ENCODE measurements at places on chromosomes 12 and 14. TPM values are rescaled to one million over a fixed set of nuclear protein-coding genes. Genes with fewer than 3 reads are reported as not detected.

TNFRSF1A gene
- 79.6 TPM for total RNA-seq

KLRC1 gene
- not detected for total RNA-seq

GUCY2C gene
- total RNA-seq = not detected

ZNF219 gene
- 0.90 TPM for total RNA-seq

PRB2 gene
- total RNA-seq = not detected

LTB4R gene
- 0.18 TPM for total RNA-seq

- no peak for DNase-seq
These were observed 2.2 kb downstream of the AMN1 start for GRCh38 chr12:31726575-31726974.

GRCh38 chr12:117686911-117687377, 281.8 kb downstream of the KSR2 start:
- DNase-seq = no peak

DNA sequence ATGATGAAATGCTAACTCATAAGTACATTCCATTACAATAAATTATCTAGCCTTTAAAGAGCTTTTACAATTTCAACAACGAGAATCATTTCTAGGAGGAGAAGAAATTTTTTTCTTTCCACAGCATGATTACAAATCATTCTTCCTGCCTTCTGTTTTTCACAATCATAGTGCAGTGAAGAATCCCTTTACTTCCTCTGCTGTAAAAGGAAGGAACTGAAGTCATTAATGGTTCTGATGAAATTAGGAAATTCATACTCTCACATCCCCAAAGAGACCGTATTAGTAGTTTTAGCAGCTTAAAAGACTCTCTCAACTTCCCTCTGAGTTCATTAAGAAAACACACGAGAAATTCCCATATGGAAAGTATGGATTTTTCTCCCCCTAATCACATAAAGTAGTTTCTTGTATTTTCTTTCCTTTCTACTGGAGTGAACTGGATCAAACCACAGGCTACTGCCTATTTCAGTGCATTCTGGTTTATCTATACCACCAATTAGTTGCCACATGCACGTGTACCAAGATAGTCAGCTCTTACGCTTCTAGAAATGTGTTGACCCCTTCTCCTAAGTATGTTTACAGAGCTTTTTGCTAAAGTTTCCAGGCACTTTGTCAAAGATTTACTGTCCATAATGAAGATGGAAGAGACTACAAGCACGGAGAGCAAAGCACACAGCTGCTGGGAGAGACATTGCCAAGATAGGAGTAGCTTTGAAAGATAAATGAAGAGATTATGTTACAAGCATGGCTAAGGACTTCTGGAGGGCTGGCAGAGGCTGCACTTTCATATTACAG, 58.9 kb upstream of the KITLG start:
- DNase-seq = peak; percentile 72

- DNase-seq = peak; percentile 28
These were observed 29.7 kb downstream of the CLEC1A start for GRCh38 chr12:10069099-10069498.

DNA sequence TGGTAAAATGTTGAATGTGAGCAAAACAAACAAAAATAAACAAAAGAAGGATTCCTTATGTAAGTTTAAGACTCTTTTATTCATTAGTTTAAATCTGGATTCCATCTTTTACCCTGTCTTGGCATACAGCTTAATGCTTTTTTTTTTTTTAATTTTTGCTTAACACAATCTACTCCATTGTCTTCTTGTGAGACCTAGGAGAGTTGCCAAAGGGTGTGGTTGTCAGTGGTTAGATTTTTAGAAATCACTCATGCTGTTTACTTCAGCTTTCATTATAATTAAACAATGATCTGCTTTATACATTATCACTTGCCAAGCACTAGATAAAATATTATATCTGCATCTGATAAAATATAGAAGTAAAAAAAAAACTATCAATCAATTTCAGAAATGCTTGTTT, 77.7 kb upstream of the KITLG start:
- DNase-seq = no peak

DNA sequence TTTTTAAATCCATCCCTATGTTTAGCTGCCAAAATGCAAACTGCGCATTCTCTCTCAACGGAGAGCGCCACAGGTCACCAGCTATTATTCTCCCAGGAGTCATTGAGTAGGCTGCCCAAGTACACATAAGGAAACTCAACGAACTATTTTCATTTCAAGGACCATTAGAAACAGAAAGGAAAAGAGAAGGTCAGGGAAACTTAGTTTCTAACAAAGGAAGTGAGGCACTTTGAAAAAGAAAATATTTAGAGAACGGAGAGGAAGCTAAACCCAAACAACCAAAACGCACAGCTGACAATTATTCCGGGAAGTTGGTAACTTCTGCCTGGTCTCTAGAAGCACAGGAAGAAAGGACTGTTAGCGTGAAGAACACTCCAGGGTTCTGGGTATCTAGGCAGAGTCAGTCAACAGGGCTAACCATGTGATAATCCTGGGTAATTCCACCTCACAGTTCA, 23.5 kb downstream of the GPHB5 start:
- no peak for DNase-seq

DNA sequence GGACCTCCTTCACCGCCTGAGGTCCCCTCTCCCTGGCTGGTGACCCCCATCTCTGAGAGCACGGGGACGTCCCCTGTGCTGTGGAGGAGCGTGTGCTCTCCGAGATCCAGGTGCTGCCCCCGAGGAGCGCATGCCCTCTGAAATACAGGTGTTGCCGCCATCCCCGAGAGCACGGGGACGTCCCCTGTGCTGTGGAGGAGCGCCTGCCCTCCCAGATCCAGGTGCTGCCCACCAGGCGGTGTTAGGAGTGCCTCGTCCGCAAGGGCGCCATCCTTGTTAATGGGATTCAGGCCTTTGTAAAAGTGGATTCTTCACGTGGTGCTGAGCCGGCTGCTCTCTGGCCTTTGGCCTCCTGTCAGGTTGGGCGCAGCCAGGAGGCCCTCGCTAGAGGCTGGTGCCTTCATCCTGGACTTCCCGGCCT, 10.1 kb downstream of the NOC4L start:
- DNase-seq = no peak

DNA sequence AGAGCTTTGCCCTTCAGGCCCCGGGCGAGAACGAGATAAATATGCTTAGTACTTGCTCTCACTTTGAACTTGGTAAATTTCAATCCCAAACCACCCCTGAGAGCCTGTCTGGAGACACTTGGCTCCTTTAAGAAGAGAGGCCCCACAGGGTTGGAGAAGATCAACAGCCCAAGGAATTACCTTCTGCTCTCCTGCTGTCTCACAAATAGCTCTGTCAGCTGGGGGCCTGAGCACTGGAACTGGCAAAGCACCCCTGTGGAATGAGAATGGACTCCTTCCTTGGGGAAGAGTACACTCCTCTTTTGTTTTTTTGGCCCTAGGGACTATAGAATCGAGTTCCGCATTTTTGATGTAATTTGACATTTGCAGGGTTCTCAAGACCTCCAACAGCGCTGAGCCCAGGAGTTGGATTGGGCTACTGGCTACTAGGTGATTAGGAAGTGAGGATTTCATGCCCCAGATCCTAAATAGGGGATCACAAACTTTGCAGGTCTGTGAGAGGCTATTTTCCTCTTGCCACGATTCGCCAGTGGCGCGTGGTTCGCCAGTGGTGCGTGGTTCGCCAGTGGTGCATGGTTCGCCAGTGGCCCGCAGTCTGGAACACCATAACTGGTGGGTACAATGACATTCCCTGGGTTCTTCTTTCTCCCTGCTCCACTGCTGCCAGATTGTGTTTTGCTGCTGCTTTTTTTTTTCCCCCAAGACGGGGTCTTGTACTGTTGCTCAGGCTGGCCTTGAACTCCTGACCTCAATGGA, 17.8 kb upstream of the MEG3 start:
- DNase-seq = no peak

DNA sequence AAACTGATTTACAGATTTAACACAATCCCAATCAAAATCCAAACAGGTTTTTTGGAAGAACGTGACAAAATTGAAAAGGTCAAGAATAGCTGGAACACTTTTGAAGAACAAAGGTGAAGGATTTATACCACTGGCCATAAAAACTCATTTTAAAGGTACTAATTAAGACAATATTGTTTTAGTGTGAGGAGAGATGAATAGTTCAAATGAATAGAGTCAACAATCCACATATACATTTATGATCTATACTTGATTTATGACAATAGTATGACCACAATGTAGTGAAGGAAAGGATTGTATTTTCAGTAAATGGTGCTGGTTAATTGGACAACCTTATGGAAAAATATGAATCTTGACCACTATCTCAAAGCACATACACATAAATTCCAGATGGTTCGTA, 29.3 kb downstream of the CCDC175 start:
- no peak for DNase-seq

- no peak for DNase-seq
These were observed 357.2 kb upstream of the RPL10L start for GRCh38 chr14:47008732-47009131.

DNA sequence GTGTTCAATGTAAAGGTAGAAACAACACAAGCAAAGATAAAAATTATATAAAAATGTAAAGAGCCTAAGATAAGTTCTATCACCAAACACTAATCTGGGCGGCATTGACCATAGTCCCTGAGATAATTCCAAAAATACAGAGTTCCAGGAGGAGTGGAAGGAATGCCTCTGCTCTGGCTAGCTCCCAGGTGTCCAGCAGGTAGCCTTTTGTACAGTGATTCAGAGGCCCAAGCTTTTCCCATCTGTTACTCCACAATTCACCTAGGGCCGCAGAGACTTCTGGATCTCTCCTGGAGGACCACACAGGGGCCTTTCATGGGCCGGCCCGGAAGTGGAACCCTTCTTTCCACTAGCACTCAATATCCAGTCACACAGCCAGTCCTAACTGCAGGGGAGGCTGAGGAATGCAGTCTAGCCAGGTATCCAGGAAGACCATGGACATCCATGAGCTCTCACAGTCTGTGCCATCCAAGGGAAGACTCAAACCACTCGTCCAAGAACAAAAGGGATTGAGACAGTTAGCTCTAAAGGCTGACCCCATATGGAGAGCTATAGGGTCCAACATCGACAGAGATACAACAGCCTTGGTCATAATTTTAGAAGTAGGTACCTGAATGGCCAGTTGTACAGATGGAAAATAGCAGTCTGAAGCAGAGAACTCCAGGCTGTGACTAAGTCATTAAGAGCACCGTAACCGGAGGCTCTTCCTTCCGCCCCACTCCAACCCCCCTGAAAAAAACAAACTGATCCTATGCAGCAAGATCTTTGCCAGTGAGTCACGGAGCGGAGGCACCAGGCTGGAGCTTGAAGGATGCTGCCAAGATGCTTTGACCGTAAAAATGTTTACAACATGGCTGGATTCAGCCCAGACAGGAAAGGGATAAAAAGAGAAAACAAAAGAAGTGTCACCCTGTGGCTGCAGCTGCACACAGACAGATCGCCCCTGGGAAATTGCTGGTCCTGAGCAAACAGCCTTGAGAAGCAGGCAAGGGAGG, 204.8 kb downstream of the NUAK1 start:
- peak; percentile 99 for DNase-seq

- peak; percentile 33 for DNase-seq
These were observed 871 bp upstream of the COQ5 start for GRCh38 chr12:120529641-120530417.

- DNase-seq = peak; percentile 68
These were observed 128.5 kb upstream of the RGS6 start for GRCh38 chr14:71803539-71804260.

GRCh38 chr14:20662968-20663732, 21.2 kb upstream of the RNASE4 start:
- DNase-seq = peak; percentile 55

DNA sequence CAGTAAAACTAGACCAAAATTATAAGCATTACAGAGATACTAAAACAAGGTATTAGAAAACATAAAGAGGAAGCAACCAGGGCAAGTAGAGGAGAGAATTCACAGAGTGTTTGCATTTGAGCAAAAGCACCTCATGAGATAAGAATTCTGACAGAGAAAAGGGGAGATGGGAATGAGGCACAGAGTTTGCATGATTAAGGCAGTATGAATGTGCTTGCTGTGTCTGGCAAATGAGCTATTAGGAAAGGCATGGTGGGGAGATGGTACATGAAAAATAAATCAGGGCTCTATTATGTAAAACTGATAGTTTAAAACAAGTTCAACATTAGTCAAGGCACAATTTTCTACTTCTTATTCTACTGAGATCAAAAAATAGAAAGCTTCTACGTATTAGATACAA, 23.1 kb downstream of the GARIN6 start:
- peak; percentile 4 for DNase-seq

DNA sequence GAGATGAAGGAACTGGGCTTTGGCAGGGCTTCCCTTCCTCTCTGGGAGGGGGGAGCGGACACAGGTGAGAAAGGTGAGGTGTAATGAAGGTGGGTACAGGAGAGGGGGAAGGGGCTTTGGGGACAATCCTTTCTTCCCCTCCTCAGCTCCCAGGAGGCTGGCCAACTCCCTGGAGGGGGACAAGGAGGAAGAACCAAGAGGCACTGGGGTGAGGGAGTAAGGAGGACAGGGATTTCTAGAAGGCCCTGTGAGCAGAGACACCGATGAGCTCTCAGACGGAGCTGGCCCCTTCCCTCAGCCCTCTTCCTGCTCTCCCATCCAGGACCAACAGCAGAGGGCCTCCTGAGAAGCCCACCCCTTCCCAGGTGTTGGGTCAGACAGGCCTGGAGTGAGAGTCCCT, 53.4 kb downstream of the PLEKHG3 start:
- DNase-seq = no peak

- no peak for DNase-seq
These were observed 124.2 kb downstream of the GLT1D1 start for GRCh38 chr12:128977441-128977840.

- peak; percentile 10 for DNase-seq
These were observed 95.8 kb downstream of the DICER1 start for GRCh38 chr14:95061317-95062093.

- DNase-seq = peak; percentile 68
These were observed 2.0 kb downstream of the BBS10 start for GRCh38 chr12:76346236-76346635.

DNA sequence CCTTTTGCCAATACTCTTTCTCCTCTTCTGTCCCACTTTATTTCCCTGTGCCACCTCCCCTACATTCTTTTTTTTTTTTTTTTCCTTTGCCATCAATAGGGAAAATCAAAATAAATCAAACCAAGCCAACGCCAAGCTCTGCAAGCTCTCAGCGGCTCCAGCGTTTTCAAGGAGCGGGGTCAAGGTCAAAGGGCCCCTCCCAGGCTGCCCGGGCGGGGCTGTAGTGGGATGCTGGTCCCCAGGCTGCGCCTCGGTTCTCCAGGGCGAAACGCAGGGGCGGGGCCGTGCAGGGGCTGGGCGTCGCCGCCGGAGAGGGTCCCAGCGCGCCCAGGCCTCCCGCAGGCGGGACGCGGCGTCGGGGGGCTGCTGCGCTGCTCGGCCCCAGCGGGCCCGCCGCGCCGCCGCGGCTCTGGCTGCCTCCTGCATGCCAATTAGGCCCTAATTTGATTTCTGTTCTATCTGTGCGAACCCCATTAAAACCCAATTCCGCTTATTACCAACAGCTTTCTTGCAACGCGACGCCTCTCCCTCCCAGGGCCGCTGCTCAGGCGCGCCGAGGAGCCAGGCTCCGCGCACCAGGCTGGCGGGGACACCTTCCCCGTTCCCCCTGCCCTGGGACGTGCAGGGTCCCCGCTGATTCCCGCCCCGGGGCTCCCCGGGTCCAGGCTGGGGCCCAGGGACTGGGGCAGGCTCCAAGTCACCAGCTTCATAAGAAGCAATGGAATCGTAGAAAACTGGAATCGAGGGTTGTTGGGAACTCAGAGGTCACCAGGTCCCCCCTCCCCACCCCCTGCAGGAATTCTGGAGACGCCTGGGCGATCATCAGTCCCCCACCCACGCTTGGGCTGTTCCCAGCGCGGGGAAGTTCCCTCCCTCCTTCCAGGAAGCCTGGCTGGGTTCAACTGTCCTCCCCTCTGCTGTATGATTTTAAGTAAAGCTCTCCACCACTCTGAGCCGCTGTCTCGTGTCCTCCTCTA, 50.7 kb upstream of the MAP1LC3B2 start:
- DNase-seq = no peak

GRCh38 chr12:103933237-103933636, 3.0 kb downstream of the HSP90B1 start:
- no peak for DNase-seq
